ENCODE measurements at places on chromosomes 4 and X.

GRCh38 chr4:7937006-7937405, 2.7 kb downstream of the AFAP1 start:
- no peak for DNase-seq

DNA sequence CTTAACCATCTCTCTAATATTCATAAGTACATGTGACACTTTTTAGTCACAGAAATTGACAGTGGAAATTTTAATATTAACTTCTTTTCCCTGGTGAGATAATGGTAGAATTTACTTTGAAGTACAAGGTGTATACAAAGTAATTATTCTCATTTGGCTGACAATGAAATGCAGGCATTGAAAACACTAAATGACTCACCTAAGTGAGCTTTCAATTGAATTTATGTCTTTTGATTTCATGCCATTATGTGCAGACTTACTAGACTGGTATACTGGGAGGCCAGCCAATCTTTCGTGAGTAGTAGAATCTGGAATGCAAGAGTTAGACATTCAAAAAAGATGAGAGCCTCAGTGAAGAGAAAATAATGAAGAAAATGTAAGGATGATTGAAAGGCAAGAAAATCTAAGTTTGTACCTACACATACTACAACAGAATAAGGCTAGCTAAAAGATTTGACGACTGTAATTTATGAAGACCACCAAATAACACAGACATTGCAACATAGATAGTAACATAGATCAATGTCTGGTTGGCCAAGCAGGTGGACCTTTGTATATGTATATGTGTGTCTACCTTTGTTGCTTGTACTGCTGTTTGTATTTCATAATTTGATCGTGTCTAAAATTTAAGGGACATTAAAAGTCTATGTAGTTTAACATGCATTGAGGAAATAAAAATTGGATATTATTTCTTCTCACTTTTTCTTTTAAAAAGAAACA, 459.7 kb downstream of the IL15 start:
- DNase-seq, result no peak

DNA sequence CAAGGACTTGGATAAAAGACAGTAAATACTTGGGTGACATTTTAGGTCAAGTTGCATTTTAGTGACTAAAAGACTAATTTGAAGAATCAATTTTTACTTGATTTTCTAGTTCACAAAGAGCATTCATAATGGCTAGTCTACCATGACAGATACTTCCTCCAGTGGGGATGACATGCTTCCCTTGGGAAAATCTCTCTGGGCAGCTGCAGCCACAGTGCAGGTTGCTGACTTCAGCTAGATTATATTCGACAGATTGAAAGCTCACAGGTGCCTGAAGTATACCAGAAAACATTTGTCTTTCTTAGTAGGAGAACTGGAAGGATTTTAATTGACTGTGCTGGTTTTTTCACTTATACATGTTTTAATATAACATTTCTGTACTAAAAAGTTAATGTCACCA, 209.6 kb upstream of the MAGEB2 start:
- DNase-seq, result no peak

DNA sequence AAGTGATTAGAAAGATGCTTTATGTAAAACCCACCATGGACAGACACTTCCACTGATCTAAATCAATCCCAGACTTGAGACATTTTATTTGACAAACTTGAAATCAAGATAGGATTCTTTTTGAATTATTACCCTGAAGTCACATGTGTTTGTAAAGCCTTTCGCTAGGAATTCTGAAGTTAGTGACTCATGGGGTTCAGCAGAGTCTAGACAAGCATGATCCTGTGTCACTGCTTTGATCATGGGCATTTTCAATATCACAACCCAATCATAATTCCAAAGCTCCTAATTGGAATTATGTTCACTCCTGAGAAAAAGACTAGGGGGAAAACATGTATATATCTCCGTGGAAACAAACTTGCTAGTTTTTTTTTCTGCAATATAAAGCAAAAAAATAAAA, 67.5 kb upstream of the BMP3 start:
- DNase-seq, result peak; percentile 16

DNA sequence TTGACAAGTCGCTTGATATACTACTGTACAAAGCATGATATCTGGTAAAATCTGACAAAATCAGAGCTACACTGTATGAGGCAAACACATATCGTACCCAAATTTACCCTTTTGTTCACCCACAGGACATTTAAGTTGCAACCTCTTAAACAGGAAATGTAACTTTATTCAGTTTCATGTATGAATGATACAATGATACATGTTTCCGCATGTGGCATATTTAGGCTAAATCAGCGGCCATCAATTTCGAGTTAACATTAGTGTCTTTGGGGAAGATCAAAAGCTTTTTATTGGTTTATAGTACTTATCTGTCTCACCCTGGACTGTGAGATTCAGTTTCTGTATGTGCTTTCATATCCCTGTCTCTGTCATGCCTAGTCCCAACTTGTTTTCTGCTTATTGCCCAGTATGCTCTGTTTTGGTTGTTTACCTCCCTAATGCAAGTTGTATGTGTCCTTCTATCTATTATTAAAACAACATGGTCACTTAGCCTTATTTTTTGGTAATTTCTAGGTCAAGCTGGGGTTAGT, 97.3 kb upstream of the HPRT1 start:
- DNase-seq, result no peak

- DNase-seq, result no peak
Measured at GRCh38 chr4:91997045-91997444, 306.7 kb upstream of the GRID2 start.

GRCh38 chrX:21479695-21480270, 105.6 kb downstream of the CNKSR2 start:
- DNase-seq, result peak; percentile 73

DNA sequence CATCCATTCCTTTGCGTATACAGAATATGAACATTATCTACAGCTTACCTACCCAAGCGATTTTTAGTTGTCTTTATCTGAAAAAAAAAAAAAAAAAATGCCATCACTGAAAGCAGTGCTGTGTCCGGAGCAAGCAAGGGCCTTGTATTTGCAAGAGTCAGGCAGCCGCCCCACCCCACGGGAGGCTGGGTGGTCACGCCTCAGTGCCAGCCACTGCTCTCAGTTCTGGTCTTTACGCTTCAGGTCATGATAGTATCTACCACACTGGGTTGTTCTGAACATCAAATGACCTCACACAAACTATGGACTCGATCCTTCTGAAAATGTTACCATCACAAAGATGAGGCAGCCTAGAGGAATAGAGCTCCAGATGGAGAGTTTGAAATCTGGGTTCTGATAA, 62.7 kb upstream of the HELT start:
- DNase-seq, result no peak

GRCh38 chr4:54120518-54120917, 20.6 kb downstream of the GSX2 start:
- DNase-seq, result no peak

- DNase-seq, result no peak
Measured at GRCh38 chr4:149884529-149885181, 69.0 kb upstream of the IQCM start.

DNA sequence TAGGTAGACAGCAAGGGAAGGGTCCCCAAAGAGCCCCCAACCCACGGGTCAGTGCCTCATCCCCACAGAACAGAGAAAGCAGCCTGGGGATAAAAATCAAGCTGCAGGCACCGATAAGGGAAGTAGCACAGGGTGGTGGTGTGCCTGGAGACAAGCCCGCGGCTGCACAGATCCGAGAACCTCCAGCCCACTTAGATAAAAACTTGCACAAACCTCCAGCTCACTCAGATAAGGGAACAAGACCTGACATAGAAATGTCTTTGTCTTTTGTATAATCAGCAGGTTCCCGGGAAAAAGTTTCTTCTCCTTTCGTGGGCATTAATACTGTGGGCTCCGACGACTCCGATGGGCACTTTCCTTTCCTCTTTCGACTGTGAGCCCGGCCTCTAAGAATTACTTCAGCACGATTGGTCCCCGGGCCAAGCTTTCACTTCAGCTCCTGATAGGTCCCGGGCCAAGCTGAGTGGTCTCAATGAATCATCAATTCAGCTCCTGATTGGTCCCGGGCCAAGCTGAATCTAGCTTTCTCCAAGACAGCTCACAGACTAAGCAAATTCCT, 32.4 kb downstream of the PRDX4 start:
- DNase-seq, result peak; percentile 7

DNA sequence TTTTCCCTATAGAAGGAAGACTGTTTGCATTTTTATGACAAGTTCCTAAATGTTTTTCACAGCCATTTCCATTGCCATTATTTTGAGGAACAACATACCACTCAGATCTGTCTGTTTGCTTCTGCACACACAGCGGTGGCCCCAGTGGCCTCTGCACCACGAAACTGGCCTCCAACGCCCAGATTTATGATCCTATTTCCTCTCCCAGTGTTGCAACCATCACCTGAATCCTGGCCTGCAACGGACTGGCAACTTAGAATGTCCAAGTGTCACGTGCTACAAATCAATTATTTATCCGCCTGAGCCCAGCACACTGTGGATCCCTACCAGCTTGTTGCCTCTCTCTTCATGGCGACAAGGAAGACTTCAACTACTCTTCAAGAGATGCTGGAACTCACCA, 9.2 kb downstream of the RAI2 start:
- no peak for DNase-seq

GRCh38 chr4:6472387-6473263, at the start of gene PPP2R2C:
Gene PPP2R2C (minus strand): TSS chr4:6472614. CDS start chr4:6472229, 385 bp downstream.
- no peak for DNase-seq

- DNase-seq, result peak; percentile 64
Measured at GRCh38 chrX:109635146-109635545, 10.2 kb upstream of the KCNE5 start.

DNA sequence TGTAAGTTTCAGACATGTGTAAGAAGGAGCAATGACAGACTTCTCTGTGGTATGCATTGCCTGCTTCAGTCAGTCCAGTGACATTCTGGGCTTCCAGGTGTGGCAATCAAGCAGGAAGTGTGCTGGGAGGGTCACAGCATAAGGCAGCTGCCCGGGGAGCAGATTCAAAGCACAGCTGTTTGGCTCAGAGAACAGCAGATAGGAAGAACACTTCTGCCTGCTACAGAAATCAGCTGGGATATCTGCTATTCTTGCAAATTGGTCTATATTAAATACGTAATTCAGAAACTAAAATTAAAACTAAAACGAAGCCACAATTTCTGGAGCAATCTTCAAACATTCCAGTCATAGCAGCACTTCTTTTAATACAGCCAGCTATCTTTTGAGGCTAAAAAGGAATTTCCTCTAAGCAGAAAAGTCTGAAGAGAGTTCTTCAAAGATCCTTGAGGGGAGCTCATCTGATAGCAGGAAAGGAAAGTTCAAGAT, 47.5 kb upstream of the GALNT7 start:
- DNase-seq, result no peak

- DNase-seq, result no peak
Measured at GRCh38 chr4:48134081-48134480, at the start of gene TXK. Gene TXK (minus strand): TSS chr4:48134250. CDS start chr4:48134170, 80 bp downstream.

DNA sequence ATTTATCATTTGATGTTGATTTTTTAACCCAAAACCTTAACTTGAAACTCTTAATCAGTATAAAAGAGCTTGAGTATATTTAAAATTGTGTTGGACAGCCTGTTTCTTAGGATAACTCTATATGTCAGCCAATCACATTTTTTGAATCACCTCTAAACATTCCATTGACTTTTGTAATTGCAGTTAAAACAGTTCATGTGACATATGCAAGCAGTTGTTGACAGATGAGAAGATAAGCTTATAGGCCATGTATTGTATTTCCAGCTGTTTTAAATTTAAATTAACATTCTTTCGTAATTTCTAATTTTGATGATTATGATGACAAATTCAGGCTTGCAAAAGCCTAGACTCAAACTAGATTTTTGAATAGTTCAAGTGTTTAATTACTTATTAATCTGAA, 17.4 kb downstream of the VEGFC start:
- DNase-seq, result no peak

GRCh38 chr4:30443289-30443688, 276.9 kb upstream of the PCDH7 start:
- DNase-seq, result no peak

DNA sequence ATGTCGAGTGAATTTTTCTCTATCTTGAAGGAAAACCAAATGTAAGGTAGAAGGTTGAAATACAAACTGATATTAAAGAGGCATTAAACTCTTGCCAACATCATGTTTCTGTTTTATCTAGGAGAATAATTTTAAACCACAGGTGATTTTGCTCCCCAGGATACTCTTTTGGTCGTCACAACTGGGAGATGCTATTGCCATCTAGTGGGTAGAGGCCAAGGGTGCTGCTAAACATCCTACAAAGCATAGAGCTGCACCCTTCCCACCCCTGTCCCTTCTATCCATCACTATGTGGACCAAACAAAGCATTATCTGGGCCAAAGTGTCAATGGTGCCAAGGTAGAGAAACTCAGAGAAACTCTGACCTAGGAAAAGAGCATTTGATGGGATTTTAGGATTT, 154.6 kb upstream of the MAGEB2 start:
- peak; percentile 5 for DNase-seq

DNA sequence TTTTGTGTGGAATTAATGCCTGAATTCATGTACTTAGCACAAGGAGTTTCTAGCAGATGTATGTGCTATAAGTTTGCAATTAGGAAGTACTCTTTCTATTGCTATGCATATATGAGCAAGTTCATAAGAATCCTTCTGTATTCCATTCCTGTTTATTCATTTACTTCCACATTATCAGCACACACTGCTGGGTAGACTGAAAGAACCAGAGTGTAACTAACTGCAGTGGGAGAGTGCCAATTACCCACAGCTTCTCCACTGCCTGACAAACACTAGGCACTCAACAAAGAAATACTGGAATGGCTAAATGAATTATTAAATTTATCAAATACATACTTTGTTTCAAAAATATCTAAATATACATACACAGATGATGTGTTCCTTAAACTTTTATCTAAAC, 219.6 kb downstream of the CAMK2D start:
- no peak for DNase-seq

- DNase-seq, result no peak
Measured at GRCh38 chr4:136088211-136088867, 1444.0 kb downstream of the PCDH18 start.

- no peak for DNase-seq
Measured at GRCh38 chr4:5474756-5475155, 233.6 kb downstream of the EVC2 start.

- peak; percentile 25 for DNase-seq
Measured at GRCh38 chr4:111602848-111603247, 542.4 kb upstream of the FAM241A start.

DNA sequence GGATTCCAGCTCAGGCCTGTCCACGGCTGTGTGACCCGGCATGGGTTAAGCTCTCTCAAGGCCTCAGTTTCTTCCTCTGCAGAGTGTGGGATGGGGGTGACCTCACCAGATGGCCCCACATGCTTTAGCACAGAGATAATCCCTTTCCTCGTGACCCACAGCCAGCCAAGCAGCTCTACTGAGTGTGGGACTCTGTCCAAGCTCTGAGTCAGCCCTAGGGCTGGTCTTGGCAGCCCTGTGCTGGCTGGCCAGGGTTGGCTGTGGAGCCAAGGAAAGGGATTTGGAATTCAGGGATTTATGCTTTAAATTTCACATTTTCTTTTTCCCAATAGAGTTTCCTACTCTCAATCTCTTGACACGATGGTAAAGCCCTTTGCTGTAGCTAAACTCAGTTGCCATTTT, 19.7 kb upstream of the SPON2 start:
- no peak for DNase-seq

DNA sequence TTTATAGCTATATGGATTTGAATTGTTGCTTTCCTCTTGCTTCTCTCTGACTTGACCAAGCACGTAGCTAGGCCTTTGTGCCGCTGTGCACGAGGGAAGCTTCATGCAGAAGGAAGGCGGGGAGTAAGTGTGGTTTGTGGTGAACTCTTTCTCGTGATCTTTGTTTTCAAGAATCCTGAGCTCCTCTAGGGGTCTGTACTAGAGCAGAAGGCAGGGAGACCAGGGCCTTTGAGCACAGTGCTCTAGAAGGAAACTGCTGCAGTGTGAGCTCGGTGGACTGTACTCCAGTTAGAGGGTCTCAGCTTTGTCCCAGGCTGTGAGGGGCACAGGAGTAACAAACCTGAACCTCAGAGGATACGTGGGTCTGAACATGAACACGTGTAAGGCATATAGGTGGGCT, 49.0 kb downstream of the AGA start:
- no peak for DNase-seq
